ENCODE measurements at places on chromosomes 5 and 9. TPM values are rescaled to one million over a fixed set of nuclear protein-coding genes. Genes with fewer than 3 reads are reported as not detected.

DNA sequence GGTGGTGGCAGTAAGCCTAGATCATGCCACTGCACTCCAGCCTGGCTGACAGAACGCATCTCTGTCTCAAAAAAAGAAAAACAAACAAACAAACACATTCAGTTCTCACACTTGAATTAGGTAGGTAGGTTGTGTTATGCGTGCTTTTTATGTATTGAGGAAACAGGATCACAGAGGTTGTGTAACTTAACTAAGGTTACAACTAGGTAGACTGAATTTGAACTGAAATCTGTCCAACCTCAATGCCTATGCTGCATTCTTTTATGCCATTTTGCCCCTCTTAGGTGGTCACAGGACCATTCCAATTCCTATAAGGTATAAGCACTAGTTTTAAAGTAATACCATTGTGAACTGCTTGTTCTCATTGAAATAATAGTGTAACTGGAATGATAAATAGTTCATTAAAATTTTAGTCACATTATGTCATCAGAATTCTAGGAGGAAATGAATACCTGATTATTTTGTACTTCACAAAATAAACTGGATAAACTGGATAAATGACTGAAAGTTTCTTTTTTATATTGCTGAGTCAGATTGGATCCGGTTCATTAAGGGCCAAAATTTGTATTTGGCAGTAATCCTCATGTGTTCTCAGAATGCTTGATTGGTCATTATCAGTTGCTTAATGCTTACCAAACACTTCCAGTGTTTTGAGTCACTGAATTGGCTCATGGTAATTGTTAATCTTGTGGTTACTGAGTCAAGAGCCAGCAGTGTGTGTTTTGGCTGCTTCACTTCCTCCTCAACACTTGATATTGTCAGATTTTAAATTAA lies 7.1 kb downstream of the UBAP1 start:
- DNase-seq, result no peak

MACIR gene
- polyA plus RNA-seq, result 19.5 TPM

KLF4 gene
- 6.0 TPM for polyA plus RNA-seq

DNA sequence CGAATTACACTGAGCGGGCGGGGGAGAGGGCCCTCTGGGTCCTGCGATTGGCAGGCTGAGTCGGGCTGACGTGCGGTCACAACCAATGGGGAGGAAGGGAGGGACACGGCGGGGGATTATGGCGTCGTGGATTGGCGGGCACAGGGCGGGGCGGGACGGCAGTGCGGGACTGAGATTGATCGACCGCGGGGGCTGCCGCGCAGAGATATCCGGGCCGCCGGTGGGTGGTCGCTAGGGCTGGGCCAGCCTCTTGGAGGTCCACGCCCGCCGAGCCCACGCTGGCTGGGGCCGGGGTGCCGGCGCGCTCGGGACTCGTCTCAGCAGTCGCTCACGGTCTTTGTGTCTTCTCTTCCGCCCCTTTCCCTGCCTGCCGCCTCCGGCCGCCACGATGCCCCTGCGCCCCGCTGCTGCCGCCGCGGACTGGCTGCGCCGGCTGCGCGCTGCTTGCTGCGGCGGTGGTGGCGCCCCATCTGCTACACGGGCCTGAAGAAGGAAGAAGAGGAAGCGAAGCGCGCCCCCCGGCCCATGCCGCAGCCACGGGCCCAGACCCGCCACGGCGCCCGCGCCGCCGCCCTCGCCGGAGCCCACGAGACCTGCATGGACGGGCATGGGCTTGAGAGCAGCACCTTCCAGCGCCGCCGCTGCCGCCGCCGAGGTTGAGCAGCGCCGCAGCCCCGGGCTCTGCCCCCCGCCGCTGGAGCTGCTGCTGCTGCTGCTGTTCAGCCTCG lies at the start of gene RGMB:
Gene RGMB (plus strand): TSS at position 200 of the 728 bp plus-strand sequence. CDS start 408 bp downstream, at position 608.
- no peak for DNase-seq

RCL1 gene
- polyA plus RNA-seq, result 17.3 TPM

GRCh38 chr5:51386916-51387883 lies 4.0 kb downstream of the ISL1 start:
- DNase-seq, result no peak

DNA sequence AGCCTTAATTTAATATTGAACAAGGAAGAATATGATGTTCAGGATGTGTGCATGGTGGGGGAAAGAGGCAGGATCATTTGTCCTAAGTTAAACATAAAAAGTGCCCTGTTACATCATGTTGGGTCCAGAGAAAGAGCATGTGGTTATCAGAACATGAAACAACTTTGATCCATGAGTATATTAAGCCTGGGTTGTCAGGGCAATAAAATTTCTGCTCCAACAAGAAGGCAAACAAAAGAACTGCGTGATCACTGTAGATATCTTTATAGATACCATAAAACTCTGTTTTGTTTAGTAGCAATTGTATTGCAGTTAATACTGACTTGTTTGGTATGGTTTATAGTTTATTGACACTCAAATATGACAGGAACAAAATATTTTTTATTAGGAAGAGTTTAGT lies 35.2 kb downstream of the PCA3 start:
- no peak for DNase-seq

DNA sequence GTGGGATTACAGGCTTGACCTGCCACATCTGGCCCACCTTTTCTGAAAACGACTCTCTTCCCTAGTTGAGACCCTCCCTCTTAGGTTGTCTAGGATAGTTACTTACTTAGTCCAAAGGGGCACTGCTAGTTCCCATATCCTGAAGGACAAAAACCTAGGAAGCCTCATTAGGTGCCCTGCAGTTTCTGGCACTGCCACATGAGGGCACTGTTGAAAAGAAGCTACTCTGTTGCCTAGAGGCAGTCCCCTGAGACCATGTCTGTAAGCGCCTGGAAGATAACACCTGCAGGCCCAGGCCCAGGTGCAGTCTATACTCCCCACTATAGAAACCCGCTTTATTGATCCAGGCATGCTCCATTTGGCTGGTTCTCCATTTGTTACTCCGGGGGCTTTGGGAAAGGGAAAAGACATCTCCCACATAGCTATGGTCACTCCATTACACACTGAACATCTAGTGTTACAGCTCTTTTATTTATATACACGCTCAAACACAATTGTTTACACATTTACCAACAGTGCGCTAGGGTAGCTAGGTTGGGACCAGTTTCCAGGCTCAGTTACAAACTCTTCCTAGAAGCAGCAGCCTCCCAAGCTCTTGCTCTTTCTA lies 73.4 kb upstream of the PPARGC1B start:
- no peak for DNase-seq

GAPT gene
- polyA plus RNA-seq, result 1.1 TPM

DNA sequence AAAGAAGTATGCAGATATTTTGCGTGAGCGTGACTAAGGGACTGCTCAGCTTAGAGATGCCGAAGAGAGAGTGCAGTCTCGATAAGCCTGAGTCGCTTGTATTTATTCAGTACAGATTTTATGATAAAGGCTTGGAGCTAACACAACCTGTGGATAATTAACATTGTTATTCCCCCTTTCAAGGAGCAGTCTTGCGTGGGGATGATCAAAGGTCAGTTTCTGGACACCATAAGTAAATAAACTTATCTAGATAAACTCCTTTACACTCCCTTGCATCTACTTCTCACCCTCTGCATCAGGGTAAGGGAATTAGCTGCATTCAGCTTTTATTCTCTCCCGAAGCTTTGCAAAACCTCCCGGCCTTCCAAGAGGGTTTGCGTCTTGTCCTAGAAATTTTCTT lies 357.8 kb upstream of the ST8SIA4 start:
- DNase-seq, result no peak

Measured in left renal cortex interstitium (tissue), 4 donors.